Head of caudate nucleus (tissue), 42 donors: ENCODE measurements at places on chromosomes 7 and 10.

DNA sequence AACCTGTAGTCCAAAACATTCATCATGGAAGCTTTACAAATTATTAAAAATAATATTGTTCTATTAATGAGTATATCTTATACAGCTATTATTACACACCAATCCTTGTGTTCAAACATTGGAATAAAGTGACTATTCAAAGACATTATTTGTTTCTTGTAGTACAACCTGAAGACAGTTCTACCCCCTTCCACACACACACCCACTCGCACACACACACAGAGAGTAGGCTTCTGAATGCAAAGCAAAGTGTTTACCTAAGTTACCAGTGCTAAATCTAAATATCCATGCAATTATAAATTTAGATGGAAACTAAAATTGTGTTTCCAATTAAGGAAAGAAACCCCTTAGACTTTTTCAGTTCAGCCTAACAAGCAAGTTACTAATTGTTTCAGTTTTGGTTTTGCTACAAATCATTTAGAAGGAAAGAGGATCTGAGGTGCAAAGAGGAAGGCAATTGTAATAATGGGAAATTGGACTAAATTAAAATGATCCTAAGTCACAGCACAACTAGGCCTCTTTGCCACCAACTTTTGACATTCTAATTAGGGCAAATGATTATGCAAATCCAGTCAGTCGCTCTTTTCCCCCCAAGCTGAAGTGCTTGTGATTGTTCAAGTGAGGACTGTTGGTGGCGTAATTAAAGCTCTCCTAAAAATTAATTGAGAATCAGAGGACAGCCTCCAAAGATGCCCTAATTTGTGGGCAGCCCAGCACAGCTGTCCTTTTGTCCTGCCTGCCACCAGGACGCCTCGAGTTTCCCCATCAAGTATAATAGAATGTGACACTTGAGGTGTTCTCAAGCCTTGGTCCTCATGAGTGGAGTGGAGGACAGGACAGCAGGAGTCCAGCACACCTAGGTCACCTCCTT is 19.9 kb upstream of the ATOH7 start:
- DNase-seq = no peak

DNA sequence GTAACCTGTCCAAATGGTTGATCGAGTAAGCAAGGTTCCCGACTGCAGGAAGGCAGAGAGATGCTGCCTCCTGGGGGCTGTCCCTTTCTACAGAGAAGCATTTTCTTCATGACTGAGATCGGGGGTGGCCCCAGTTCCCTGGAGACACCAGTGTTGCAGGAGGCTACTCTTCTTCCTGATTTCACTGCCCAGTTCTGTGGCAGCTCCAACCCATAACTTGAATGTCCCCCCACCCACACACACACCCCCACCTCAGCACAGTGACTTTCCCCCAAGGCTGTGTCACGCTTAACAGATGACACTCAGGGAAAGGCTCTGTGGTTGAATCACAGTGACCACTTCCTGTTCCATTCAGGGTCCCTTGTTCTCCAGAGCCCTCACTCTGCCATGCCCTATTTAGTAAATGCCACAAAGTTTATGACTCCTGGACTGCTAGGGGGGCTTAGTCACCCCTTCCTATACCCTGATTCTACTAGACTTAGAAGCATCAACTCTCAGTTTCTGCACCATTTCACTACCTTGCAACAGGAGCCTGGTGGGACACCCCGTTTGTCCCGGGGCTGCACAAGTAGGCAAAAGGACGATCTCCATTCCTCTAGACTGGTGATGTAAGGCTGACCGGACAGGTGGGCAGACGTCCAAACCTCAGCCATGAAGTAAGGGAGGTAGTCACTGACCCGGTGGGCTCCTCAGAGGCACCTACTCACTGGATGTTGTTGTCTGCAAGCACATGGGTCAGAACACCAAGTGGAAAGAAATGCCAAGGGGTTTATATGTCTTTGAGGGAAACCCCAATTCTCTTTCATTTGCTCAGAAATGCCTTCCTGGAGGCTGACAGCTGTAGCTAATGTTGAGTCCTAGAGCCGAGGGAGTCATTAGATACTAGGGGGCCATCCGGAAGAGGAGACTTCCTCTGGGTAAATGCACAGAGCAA is 31.3 kb upstream of the SMC3 start:
- DNase-seq = no peak

DNA sequence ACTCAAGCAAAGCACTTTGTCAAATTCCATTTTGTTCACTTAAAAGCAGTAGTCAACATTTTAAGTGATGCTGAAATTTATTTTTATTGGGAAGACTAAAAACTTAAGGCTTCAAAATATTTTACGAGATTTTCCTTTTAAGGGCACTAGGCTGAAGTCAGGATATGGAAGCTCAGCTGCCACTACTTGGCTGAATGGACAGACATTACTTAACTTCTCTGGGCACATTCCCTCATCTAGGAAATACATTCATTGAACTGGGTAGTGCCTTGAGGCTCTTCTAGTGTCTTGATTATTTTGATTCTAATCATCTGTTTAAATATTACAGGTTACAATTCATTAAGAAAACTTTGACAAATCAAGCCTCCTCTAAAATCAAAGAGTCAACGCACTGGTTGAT is 11.1 kb downstream of the MEOX2 start:
- DNase-seq = no peak

- DNase-seq = no peak
Measured at GRCh38 chr10:31101123-31101522, 69.5 kb upstream of the ZNF438 start.

DNA sequence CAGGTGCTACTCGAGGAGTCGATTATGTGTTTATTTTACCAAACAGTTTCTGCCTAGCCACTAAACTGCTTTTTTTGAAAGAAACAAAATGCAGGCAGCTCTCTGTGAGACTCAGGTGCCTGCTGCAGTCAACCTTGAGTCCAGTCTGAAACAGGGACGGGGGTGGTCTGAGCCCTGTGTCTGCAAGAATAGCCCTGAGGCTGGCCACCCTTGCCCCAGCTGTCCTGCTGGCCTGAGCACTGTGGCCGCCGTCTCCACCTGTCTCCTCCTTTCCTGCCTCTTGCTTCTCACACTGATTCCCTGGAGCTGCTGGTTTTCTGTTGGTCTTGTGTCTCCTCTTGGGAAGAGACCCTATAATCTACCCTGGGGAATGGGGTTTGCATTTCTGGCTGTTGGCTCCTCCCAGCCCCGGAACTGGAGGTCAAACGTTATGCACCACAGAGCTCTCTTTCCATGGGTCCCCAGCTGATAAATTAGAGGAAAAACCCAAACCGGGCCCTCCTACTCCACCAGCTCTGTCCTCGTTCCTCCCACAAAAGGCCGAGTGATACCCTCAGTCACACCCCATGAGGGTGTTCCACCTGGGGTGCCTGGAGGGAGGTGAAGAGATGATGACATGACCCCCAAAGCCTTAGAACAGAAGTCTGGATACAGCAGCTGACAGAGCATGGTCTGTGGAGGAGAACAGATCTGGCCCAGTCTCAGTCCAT is 15.0 kb upstream of the SLC18A3 start:
- DNase-seq = no peak

DNA sequence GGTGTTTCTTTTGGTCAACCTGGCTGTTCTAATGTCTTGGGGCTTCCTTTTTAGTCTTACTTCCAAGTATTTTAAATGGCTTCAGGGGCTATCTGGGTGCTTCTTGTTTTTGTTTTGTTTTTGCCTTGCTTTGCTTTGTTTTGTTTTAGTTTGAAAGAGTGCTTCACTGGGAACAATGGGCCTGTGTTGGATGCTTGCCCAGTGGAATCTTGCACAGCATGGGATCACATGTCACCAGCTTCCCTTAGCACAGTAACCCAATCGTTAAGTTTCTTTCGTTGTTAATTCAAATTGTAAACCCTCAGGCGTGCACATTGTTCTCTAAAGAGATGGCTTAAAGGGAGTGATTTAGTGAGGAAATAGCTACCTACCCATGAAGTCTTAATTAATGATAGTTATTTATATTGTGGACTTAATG is 8.9 kb downstream of the COL17A1 start:
- DNase-seq = peak; percentile 66

DNA sequence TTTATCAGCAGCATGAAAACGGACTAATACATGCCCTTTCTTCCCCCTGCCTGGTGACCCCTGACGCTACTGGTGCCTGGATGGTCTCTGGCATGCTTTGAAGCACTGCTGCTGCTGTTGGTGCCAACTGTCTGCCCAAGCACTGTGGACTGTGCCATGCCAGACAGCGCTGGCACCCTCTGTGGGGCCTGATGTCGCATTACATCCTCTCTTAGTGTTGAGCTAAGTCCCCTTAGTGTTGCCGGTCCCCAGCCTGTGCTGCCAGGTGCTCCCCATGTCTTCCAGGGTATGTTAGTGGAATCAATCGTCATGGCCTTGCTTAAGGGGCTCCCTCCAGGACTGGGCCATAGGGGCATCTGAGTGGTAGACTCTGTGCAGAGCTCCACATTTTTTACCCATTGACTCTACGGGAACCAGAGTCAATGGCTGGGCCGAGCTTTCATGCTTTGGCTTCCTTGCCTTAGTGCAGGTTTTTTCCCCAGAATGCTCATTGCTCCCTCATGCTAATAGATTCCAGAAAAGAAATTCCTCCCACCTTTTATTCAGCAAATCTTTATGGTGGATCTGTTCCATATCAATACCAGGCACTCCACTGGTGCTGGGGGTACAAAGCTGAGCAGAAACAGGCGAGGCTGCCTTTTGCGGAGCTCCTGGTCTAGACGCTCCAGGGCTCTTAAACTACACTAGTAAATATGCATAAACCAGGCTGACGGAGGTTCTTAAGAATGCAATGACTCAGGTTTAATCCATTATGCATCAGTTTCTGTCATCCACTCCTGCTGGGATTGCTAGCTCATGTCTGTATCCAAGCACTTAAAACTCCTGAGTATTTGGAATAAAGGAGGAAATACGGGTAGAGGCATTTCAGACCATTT is 21.8 kb upstream of the MRC1 start:
- DNase-seq = no peak

GRCh38 chr10:119237722-119238436 is 30.5 kb downstream of the GRK5 start:
- DNase-seq = no peak

DNA sequence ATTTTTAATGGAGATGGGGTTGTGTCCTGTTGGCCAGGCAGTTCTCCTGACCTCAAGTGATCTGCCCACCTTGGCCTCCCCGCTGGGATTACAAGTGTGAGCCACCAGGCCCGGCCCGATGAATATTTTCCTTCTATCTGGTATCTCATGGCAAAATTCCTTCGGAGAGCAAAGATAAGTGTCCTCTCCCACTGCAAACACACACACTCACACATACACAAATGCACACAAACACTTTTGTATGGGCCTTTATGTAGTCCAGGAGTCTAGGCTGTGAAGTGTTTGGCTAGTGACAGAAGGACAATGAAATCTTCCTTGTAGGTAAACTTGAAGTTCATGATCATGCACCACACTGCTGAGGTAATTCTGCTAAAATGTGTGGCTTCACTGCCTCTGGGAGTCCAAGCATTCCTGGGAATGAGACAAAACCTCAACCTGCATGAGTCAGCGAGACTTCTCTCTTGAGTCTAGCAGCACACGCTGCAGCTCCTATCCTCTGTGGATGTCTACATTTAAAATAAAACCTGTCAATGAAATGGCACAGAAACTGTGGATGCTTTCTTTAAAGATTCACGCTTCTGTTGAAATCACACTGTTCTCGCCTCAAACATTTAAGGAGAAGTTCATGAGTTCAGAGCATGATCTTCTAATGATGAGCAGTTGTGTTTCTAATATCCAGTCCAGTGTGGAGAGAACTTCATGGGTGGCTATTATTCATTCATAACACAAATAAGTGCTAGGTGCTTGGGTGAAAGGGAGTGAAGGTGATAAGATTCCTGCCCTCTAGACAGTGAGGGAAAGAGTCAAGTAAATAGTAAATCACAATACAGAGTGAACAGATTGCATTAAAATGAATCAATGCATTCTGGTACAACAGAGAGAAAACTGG is 96.5 kb downstream of the NRP1 start:
- no peak for DNase-seq

- no peak for DNase-seq
Measured at GRCh38 chr7:45494885-45495284, 79.3 kb upstream of the ADCY1 start.

GRCh38 chr7:20330928-20331909 is 519 bp downstream of the ITGB8 start:
- DNase-seq = peak; percentile 88

DNA sequence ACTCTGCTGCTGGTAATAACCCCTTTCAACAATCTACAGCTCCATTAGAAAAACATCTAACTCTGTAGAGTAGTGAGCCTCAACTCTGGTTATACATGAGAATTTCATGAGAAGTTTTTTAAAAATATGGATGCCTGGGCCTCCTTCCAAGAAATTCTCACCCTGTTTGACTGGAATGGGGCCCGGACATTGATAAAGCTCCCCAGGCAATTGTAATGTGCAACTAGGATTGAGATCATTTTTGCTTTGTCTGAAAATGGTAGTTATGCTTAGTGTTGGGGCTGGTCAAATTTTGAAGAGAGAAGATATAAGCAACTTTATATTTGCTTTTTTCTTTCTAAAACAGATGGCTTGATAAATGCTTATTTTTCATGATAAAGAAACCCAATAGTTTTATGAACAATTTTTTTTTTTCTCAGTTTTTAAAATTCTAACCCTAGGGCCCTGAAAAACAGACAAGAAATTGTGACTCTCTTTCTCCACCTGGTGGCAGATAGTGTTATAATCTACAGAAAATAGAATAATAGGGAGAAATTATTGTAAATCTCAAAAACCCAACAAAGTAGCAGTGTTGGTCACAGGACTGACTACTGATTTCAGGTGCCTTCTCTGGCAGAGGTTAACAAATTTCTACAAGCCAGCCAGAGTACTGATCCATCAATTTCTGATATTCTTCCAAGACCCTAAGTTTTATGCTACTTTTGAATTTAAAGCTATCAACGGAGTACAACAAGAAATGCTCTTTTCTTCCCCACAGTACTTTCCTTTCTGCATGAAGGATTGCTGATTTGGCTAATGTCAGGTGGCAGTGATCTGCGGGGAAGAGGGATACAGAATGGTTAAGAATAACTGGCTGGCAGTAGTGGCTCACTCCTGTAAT is 174.8 kb downstream of the DKK1 start:
- DNase-seq = no peak

DNA sequence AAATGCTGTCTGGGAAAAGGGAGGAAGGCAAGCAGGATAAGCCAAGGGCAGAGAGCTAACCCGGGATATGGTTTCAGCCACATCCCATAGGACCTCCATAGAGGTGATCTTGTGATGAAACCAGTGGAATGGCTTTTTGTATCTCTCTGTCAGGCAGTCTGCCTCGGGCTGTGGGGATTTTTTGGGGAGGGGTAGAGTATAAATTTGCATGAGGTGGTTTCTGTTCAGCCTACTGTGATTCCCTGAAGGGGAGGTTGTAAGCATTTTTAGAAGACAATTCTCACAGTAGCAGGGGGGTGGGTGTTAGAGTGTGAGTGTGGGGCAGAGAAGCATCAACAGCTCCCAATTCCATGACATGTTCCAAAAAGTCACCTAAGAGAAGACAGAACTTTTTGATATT is 11.8 kb downstream of the OR9A2 start:
- no peak for DNase-seq

DNA sequence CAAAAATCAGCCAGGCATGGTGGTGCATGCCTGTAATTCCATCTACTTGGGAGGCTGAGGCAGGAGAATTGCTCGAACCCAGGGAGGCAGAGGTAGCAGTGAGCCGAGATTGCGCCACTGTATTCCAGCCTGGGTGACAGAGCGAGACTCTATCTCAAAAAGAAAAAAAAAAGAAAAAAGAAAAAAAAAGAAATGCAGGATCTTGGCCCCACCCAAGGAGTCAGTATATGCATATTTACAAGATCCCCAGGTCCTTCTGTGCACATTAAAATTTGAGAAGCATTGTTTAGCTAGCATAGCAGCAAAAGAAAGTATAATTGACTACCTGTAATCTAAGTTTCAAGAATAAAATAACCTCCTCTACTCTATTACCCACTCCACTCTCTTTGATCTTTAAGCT is 15.8 kb downstream of the PIK3AP1 start:
- no peak for DNase-seq

GRCh38 chr10:70753026-70753663 is 32.0 kb downstream of the TBATA start:
- DNase-seq = no peak
